ENCODE measurements at places on chromosomes 4 and X.
A peak's percentile ranks its signal among the peaks of the same experiment; 100 is the strongest.

DNA sequence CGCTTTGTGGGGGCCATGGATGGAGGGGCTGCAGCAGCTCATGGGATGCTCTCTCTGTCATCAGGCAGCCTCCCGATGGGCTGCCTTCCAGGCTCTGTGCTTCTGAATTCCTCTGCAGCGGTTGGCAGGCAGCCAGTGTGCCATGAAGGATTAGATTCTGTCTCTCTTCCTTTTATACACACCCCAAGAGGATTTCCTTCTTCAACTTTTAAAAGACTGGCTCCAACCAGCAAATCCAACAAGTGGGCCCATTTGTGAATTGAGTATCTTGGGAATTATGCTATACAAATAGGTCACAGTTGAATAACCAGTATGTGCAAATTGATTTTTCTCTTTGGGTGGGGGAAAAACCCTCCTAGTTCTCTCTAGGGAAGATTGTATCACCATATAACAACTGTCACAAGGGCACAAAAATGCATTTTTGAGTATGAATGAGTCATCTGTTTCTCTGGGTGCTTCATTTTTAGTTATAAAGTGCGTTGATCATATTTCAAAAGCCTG, 96.8 kb upstream of the FAT1 start:
- peak; percentile 62 for DNase-seq

GRCh38 chrX:47223476-47224250, 5.2 kb downstream of the CDK16 start:
- no peak for DNase-seq

- DNase-seq: no peak
Observed at GRCh38 chrX:42714981-42715700, 62.8 kb downstream of the PPP1R2C start.

- no peak for DNase-seq
Observed at GRCh38 chr4:128354205-128354821, 66.7 kb upstream of the PGRMC2 start.

DNA sequence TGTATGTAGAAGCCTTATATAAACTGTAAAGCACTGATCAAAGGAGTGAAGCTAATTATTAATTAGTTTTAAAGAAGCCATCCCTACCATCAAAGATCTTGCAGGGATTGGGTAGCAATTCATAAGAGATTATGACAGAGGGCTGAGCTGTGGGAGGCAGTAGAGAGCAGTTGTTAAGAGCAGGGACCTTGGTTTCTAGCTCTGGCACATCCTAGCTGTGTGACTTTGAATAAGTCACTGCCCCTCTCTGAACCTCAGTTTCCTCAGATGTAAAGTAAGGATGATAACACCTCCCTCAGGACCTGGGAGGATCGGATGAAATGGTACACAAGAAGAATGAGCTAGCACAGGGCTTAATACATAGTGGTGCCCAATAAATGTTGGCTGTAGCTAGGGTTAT, 45.4 kb downstream of the APLN start:
- no peak for DNase-seq

GRCh38 chr4:19809989-19810388, 441.7 kb upstream of the SLIT2 start:
- no peak for DNase-seq

- no peak for DNase-seq
Observed at GRCh38 chrX:154374313-154375155, at the start of gene FLNA. Gene FLNA (minus strand): TSS chrX:154374634. CDS start chrX:154371245, 3,389 bp downstream.

DNA sequence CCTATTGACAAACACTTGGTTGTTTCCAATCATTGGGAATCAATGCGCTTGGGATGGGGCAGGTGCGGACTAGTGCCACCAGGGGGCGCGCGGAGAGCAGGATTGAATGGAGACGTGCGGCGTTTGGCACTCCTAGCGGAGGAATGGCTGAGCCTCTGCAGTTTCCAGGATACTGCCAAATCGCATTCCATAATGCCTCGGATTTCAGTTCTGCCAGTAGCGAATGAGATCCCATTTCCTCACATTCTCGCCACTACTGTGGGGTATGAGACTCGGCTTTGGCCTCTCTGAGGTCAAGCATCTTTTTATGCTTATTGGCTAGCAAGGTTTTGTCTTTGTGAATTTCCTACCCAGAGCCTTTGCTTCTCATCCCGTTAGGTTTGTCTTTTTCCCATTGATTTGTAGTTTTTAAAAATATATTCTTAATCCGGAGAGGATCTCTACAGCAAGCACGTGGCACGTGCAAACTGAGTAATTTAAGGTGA, 28.7 kb downstream of the CLDN34 start:
- DNase-seq: peak; percentile 81

DNA sequence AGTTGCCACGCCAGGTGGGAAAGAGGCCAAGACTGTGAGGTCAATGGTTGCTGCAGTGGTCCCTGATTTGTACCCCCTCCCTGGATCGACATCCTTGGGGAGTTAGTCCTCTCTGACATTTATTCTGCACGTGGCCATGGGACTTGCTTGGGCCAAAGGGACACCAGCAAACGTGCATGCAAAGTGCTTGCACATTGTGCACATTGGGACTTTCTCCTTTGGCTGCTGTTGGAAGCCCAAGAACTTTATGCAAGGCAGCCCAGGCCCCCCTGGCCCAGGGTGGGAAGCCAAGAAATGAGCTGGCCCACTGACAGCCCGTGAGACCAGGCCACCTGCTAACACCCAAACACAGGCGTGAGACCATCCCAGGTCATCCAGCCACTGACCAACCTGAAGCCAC, 38.1 kb downstream of the SLC2A9 start:
- DNase-seq: no peak

DNA sequence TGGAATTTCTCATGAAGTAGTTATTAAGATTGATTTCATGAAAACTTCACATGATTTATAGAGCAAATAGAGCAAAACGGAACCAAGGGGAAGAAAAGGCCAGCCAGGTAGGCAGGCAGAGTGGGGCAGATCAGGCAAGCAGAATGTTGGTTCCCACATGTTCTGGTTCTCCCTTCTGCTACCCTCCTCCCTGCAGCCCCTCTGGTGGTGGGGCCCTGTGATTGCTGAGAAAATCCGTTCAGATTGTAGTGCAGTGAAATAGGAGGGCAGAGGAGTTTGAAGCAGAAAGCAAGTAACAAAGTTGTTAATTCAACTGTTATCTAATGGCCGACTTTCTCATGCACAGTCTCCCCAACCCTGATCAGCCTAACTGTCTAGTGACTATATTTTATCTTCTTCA, 185.3 kb downstream of the MID1IP1 start:
- DNase-seq: no peak

GRCh38 chr4:40648742-40649281, 19.1 kb upstream of the RBM47 start:
- DNase-seq: no peak

- DNase-seq: no peak
Observed at GRCh38 chrX:1394731-1395501, 3.0 kb upstream of the SLC25A6 start.

- peak; percentile 51 for DNase-seq
Observed at GRCh38 chr4:169485791-169486742, 126.3 kb downstream of the NEK1 start.

DNA sequence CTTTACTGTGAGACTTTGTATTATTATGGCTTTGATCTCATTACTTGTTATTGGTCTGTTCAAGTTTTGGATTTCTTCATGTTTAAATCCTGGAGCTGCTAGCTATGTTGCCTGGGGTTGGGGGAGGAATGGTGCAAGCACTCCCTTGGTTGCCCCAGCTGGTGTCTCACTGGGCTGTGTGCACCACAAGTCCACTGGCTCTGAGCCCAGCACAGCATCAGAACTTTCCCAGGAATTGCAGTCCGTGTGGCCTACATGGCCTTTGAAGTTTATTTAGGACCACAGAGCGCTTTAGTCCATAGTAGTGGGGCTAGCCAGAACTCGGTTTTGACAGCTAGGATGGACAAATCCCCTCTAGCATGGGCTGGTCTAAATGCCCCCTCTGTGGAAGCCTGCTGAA, 278.8 kb upstream of the RPS6KA3 start:
- no peak for DNase-seq

GRCh38 chr4:89099034-89099433, 12.3 kb upstream of the TIGD2 start:
- DNase-seq: no peak

DNA sequence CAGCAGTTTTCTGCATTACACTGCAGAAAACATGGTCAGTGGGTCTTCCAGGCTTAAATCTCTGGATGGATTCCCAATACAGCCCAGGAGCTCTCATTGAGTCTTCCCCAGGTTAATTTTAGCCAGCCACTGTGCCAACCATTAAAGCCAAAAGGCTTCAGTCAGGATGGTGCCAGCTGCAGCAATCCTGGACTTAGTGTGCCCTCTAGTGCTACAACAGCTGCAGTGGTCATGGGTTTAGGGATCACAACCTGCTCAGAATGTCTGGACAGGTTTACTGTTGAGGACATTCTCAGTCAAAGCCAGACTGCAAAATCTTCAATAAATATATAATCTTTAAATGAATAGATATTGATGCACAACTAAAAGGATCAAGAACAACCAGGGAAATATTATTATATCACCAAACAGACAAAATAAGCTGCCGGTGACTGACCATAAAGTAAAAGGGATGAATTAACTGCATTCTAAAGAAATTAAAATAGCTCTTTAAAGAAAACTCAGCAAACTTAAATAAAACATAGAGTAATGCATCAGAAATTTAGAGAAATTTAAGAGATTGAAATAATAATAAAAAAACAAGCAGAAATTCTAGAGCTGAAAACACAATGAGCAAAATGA, 639.9 kb downstream of the SPOCK3 start:
- peak; percentile 49 for DNase-seq

DNA sequence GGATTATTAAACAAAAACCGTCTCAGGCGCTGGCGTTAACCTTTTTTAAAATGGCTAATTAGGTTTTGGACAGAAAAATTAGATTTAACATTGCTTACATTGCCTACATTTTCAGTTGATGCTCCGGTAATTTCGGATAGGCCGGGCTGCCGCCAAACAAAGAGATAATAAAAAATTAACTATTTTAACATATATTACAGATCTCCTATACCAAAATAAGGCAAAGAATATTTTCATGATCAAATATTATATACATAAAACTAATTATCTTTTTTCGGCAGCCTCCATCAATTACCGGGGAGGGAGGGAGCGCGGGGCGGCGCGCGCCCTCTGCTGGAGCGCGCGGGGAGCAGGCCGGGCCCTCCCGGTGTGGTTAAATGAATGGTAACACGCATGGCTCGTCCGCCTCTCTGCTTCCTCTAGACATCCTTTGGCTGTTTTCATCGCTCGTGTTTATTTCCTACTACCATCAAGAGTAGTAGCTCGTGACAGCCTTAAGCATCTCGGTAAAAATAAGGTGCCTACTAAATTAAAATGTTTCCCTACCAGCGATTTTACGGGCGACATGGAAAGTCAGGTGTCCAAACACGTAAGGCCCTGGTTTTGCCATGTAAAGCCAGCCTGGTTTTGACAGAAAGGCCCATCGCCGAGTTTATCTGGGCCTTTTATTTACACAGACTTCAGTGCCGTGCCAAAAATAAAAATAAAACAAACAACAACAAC, 52.4 kb upstream of the TMEM33 start:
- no peak for DNase-seq

- no peak for DNase-seq
Observed at GRCh38 chr4:15695240-15695699, 7.6 kb upstream of the BST1 start.

- no peak for DNase-seq
Observed at GRCh38 chrX:20965270-20966044, 408.8 kb upstream of the CNKSR2 start.

- DNase-seq: no peak
Observed at GRCh38 chr4:153927451-153927850, 138.6 kb upstream of the SFRP2 start.

GRCh38 chr4:98828801-98829200, 100.1 kb downstream of the EIF4E start:
- DNase-seq: no peak

DNA sequence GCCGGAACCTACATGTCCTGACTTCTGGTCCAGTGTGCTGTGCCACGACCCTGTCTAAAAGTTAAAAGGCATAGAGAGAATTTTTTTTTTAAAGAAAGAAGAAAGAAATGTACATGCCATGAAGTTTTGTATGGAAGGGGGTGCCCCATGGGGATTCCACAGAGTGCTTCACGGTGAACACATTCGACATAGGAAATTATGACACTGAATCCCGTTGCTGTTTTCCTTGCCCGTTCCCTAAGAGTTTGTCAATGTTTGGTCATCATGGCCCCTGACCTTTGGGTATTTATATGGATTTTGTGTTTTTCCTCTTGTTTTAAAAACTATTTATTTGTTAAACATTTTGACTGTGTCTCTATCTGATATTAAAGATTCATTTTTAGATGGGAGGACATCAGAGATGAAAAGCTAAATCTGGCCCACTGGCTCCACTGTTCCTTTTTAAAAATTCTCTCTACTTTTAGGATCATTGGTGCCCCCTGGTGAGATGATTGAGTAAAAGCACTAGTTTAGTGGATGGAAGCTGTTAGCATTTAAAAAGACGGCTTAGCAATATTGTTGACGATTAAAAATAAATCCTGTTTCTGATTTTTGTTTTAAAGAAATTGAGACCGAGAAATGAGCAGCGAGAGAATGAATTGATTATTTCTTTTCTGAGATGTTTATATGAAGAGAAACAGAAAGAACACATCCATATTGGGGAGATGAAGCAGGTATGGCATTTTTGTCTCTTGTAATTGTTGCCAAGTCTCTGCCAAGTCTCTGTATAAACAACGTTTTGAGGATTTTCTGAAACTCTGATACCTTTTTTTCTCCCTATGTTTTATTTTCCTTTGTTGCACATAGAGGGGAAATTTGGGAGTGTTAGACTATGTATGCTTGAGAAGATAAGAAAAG, 75.0 kb downstream of the PTTG2 start:
- no peak for DNase-seq

DNA sequence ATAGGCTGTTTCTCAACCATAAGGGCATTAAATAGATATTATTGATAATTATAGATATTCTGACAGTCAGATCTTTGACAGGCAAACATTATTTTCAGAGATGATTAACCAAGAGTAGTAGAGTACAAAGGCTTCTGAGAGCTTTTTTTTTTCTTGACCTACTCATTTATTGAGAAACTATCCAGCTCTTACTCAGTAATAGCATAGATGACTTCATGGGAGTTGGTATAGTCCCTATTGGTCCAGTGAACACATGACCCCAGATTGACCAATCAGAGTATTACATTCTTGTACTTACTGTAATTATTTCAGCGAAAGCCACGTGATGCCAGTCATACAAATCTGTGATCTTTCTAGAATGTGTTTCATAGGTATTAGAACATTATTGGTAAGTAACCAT, 508.7 kb downstream of the FSTL5 start:
- DNase-seq: no peak

DNA sequence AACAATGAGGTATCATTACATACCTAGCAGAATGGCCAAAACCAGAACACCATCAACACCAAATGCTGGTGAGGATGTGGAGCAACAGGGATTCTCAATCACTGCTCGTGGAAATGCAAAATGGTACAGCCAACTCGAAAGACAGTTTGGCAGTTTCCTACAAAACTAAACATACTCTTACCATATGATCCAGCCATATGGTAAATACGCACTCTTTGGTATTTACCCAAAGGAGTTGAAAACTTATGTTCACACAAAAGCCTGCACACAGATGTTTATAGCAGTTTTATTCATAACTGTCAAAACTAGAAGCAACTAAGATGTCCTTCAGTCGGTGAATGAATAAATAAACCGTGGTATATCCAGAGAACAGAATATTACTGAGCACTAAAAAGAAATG, 7.8 kb downstream of the CASP3 start:
- DNase-seq: no peak

- DNase-seq: no peak
Observed at GRCh38 chr4:162535121-162535520, 371.3 kb upstream of the FSTL5 start.
